ENCODE measurements at places on chromosomes 6 and 20.

DNA sequence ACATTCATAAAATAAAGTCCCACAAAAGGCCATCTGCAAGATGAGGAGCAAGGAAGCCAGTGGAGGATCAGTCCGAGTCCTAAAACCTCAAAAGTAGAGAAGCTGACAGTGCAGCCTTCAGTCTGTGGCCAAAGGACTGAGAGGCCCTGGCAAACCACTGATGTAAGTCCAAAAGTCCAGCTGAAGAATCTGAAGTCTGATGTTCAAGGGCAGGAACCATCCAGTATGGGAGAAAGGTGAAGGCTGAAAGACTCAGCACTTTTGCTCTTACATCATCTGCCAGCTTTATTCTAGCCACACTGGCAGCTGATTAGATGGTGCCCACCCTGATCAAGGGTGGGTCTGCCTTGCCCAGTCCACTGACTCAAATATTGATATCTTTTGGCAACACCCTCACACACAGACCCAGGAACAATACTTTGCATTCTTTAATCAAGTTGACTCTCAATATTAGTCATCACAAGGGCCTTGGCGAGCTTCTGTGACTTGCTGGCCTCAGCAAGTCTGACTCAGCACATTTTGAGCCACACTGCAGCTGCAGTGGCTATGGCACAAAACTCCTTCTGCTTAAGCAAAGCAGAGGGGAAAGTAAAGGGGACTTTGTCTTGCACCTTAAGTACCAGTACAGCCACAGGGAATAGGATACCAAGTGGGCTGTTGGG lies 1370.3 kb upstream of the CITED2 start:
- DNase-seq: no peak

DNA sequence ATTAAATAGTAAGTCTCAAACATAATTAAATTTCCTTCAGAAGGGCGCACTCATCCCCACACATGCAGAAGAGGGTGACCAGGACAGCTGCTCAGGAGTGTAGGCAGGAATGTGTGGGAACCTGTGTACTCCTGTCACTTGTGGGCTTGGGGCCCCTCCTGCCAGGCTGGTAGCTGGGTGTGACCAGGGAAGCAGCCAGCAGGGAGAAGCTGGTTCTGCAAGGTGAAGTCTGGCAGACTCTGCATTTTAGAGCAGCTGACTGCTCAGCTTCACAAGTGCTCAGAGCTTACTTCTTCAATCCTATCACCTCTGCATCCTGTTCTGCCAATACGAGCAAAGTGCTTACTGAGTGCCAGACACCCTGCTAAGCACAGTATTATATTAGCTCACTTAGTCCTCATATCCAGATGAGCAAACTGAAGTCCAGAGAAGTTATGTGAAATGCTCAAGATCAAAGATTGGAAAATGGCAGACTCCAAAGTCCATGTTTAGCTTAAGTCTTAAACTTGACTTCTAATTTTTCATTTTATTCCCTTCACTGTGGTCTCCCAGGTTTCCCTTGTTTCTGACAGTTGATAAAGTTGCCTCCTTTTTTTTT lies 27.9 kb downstream of the ELMO2 start:
- DNase-seq: no peak

DNA sequence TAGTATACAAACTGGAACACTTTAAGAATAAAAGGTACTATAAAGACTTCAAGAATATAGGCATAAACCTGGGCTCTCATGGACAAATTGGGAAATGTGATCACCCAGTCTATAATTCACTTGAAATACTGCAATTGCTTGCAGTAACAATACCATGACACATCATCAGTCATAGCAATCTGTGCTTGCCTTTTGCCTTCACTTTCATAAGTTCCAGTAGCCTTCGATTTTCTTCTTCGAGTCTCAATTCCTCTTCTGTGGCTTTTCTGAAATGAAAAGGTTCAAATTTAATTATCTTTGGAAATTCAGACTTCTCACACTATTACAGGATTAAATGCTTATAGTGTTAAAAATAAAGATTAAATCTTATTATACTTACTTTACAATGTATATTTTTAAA lies 96.3 kb upstream of the ZBTB24 start:
- no peak for DNase-seq

DNA sequence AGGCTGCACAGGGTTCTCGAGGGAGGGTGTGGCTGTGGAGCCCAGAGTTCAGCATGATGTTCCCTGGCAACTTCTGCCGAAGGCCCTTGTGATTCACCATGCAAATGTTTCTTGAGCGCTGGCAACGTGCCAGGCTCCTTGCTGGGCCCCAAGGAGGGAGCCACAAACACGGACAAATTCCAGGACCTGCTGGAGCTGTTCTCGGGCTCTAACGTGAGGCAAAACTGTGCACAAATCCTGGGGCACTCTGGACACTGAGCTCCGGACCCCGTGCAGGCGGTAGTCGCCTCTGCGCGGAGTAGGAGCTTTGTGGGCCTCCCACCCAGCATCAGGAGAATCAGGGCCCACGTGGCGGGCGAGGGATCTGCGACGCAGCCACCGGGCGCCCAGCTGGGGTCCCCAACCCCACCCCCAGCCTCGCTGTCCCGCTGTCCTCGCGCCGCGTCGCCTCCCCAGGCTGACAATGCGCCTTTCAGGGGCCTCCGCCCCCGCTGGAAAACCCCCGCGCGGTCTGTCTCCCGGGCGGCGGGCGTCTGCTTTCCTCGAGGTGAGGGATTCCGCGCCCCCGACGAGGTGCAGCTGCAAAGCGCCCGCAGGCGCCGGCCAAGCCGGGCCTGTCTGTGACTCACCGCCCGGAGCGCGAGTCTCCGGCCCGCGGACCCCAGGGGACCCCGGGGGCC lies 31.7 kb upstream of the SCUBE3 start:
- no peak for DNase-seq

DNA sequence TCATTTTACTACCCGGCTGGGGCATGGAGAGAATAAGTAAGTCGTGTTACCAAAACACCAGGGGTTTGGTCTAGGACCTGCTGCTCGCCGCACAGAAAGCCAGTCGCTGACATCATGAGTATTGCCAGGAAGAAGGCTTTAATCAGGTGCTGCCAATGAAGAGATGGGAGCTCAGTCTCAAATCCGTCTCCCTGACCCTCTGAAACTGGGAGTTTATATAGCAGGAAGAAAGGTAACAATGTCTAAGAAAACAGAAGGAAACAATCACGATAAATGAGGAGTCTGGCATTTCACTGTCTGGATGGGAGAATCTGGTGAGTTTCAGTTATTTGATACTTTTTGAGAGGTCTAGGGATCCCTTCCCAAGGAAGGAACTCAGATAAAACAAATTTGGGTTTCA lies 437.9 kb upstream of the JARID2 start:
- no peak for DNase-seq

GRCh38 chr6:160138839-160139419 lies 17.3 kb downstream of the SLC22A1 start:
- no peak for DNase-seq

- no peak for DNase-seq
Measured at GRCh38 chr6:16097382-16098171, 31.3 kb upstream of the MYLIP start.

GRCh38 chr20:6746901-6747609 lies 20.4 kb upstream of the BMP2 start:
- DNase-seq: no peak

GRCh38 chr20:52889225-52889624 lies 82.9 kb upstream of the TSHZ2 start:
- DNase-seq: no peak

- DNase-seq: no peak
Measured at GRCh38 chr6:14638435-14638905, 520.9 kb downstream of the CD83 start.

DNA sequence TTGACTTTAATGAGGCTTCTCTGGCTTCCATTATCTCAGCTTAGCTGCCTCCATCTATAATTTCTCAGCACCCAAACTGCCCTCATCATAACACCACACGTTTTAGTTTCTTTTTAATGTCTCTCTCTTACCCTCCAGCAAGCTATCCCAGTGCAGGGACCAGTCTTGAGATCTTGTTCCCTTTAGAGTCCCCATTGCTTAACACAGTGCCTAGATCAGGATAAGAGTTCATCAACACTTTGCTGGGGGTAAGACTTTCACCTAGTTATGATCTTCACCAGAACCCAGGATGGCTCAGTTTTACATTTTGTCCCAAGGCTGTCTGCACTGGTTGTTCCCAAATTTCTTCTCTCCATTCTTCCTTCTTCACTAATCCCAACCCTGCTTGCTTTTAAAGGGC lies 126.1 kb downstream of the OR2B2 start:
- DNase-seq: no peak

DNA sequence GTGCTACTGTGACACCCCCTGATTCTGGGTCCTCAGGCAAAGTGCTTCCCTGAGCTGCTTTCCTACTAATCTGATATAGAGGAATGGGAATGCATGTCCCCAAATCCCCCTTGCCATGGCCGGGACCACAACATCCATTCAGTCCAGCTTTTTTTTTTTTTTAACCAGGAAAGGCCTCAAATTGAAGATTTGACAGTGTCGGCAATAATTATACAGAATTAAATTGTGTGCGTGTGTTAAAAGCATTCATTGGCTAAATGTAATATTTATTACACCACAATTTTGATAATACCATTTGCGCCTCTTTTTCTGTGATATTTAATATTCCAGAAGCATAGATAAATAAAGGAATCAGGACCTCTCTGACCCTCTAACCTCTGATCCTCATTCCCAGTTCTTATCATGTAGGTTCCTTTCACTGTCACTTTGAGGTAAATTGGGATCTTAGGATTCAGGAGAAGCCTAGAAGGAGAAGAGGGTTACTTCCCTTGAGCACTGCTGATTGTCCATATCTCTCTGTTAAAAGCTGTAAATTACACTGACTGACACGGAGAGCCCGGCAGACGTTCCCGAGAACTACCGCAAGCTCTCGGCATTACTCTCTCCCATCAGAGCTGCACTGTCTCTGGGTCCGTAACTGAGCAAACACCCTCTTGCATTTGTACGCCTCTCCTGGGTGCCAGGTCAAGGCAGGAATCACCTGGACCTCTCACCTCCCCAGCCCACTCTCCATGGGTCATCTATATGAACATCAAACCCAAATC lies 29.4 kb upstream of the MAFB start:
- DNase-seq: no peak

DNA sequence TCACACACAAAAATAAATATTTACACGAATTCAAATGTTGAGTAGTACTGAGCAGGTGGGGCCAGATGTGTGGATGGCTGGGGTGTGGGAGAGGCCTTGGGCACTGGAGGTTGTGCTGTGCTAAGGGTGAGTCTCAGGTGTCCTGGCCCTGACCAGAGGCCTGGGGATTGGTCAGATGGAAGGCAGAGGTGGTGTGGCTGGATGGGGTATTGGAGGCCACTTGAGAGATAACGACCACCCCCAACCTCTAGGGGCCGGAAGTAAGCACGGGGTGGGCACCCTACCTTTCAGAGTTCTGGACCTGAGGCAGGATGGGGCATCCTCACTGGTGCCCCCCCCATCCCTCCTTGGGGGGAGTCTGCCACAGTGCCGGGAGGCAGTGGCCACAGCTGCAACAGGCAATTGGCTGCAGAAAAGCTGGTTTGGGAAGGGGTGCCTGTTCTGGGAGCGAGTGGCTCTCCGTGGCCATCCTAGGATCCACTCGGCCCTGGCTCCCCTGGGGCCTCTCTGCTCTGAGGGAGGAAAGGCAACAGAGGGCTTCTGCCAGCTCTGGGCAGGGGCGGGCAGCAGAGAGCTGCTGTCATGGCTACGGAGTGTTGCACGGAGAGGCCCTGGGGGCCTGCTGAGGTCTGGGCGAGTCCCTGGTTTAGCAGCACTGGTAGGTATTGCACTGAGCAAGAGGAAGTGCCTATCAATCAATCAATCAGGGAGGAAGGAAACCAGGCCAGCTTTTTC lies 87.6 kb downstream of the ASXL1 start:
- DNase-seq: no peak

- DNase-seq: no peak
Measured at GRCh38 chr20:5328268-5328667, 11.5 kb upstream of the PROKR2 start.

- no peak for DNase-seq
Measured at GRCh38 chr6:22471132-22471690, 98.2 kb upstream of the HDGFL1 start.

- no peak for DNase-seq
Measured at GRCh38 chr6:56096541-56096940, 150.8 kb downstream of the COL21A1 start.

- DNase-seq: no peak
Measured at GRCh38 chr6:67680297-67680932, 954.7 kb upstream of the ADGRB3 start.

DNA sequence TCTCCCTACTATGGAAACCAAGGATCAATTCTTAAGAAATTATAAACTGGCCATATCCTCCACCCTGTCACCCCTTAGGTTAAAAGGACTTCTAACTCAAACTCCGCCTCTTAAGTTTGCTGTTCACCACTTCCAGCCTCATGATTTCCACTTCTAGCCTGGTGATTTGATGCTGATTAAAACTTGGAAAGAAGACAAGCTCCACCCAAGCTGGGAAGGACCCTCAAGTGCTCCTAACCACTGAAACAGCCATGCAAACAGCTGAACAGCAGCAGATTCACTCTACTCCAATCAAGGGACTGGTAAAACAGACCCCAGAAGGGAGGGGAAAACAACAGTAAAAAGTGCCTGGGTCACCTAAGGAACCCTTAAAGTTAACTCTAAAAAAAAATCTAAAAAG lies 10.3 kb downstream of the LCA5 start:
- no peak for DNase-seq

- no peak for DNase-seq
Measured at GRCh38 chr6:150710236-150710635, 110.6 kb downstream of the PLEKHG1 start.

DNA sequence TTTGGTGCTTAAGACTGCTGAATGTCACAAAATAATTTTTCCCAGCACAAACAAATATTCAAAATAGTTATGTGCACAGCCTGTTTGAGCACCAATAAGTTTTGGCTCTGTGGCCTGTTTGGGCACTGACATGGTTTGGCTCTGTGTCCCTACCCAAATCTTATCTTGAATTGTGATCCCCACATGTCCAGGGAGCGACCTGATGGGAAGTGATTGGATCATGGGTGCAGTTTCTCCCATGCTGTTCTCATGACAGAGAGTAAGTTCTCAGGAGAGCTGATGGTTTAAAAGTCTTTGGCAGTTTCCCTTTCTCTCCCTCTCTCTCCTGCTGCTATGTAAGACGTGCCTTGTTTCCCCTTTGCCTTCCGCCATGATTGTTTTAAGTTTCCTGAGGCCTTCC lies 146.0 kb upstream of the ESR1 start:
- no peak for DNase-seq

GRCh38 chr6:38187811-38188590 lies 368.5 kb downstream of the ZFAND3 start:
- DNase-seq: no peak

- no peak for DNase-seq
Measured at GRCh38 chr20:51412333-51412871, 130.1 kb downstream of the NFATC2 start.

GRCh38 chr20:48283470-48284110 lies 498.3 kb upstream of the SULF2 start:
- DNase-seq: no peak

DNA sequence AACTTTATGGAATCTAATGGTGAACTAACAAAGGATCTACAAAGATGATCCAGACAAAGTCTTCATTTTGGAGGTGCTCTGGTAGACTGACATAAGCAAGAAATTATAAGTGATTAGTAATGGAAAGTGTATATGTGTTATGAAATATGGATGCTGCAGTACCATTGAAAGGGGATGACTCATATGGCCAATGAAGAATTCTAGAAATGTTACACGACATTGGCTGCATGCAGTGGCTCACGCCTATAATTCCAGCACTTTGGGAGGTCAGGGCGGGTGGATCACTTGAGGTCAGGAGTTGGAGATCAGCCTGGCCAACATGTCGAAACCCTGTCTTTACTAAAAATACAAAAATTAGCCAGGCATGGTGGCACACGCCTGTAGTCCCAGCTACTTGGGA lies 23.5 kb downstream of the CFAP206 start:
- no peak for DNase-seq

Data from activated naive CD4-positive, alpha-beta T cell (primary cell).